Activated CD4-positive, alpha-beta memory T cell treated with anti-CD3 and anti-CD28 coated beads for 36 hours (primary cell): ENCODE measurements at places on chromosomes 6 and 20. TPM values are rescaled to one million over a fixed set of nuclear protein-coding genes. Genes with fewer than 3 reads are reported as not detected.

MARCKS gene
- 0.15 TPM for total RNA-seq

SDCBP2 gene
- total RNA-seq = 5.9 TPM

TSPO2 gene
- not detected for total RNA-seq

SERPINB6 gene
- total RNA-seq = 59.0 TPM

NAA20 gene
- 82.9 TPM for total RNA-seq

SERINC1 gene
- 51.1 TPM for total RNA-seq

OSER1 gene
- 23.4 TPM for total RNA-seq

KCNK16 gene
- total RNA-seq = not detected

DEFB126 gene
- total RNA-seq = not detected

SYNDIG1 gene
- total RNA-seq = not detected

HRH3 gene
- total RNA-seq = not detected

ERVFRD-1 gene
- not detected for total RNA-seq
